ENCODE measurements at places on chromosomes 13 and 19.

DNA sequence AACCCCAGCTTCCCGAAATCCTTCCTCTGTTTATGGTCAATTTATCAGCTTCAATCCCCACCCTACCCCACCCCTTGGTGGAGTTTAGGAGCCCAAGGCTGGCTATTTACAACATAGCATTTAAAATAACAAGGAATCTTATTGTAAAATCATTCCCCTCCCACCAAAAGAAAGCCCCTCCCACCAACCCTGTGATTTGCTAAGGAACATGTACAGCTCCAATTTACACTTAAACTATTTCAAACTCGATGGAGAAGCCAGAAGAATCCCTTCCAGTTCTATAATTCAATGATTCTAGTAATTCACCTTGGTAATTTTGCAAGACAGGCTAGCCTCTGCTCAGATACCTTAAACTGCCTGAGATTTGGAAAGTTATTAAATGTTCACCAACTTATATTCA is 3.0 kb downstream of the LATS2 start:
- no peak for DNase-seq

GRCh38 chr13:79673310-79673992 is 192.5 kb downstream of the NDFIP2 start:
- no peak for DNase-seq

- DNase-seq: no peak
These were observed at the start of gene NPAS1 for GRCh38 chr19:47019431-47020041. Gene NPAS1 (plus strand): TSS chr19:47019837. CDS start chr19:47021048, 1,211 bp downstream.

DNA sequence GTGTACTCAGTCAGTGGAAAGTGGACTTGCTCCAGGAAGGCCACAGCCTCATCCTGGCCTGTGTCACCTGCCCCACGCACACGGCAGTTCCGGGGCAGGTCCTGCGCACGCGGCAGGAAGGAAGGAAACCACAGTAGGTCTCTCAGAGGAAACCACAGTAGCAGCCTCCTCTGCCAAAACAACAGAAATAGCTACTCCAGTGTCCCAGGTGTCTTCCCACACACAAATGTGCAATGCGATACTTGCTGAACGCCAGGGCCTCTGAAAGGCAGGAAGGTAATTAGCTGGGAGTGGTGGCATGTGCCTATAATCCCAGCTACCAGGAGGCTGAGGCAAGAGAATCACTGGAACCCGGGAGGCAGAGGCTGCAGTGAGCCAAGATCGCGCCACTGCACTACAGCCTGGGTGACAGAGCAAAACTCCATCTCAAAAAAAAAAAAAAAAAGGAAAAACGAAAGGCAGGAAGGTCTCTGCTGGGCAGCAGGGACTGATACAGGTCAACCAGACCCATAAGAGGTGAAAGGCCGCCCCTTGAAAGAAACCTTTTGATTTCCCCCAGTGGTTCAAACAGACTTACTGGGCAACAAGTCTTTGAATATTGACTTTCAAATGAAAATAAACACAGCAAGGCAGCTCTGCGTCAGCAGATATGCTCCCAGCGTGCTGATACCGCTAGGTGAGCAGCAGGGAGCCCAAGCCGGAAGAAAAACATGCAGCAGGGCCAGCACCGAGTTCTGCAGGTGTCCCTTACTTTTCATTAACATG is 49.5 kb downstream of the CRYL1 start:
- DNase-seq: peak; percentile 45

DNA sequence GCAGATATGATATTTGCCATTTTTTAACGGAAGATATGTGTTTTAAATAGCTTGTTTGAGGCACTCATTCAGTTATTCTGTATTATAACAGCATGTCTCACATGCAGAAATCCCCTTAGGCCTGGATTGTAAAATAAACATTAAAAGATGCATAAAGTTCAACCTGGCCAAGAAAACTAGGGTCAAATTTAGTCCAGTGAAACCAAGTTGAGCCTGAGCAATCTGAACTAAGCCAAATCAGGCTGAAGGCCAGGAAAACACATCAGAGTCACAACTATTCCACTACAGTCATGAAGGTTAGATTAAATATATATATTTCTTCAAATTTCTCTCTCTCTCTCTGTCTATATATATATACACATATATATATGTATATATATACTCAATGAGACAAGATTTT is 504.8 kb downstream of the SLITRK1 start:
- DNase-seq: no peak

- DNase-seq: no peak
These were observed 120.7 kb downstream of the RXFP2 start for GRCh38 chr13:31860002-31860401.

DNA sequence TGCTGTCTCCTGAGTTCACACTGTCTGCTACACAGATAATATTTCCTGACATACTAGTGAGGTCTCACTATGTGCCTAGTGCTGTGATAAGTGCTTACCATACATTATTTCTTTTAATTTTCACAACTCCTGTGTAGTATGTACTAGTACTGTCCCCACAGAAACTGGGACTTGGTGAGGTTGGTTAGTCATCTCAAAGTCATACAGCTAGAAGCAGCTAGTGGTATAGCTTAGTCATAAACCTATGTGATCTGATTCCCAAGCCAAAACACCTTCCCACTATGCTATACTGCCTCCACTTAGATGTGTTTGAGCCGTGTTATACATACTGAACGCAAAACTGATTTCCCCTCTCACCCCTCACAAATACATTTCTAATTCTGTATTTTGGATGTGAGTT is 10.5 kb downstream of the MTMR6 start:
- DNase-seq: no peak

DNA sequence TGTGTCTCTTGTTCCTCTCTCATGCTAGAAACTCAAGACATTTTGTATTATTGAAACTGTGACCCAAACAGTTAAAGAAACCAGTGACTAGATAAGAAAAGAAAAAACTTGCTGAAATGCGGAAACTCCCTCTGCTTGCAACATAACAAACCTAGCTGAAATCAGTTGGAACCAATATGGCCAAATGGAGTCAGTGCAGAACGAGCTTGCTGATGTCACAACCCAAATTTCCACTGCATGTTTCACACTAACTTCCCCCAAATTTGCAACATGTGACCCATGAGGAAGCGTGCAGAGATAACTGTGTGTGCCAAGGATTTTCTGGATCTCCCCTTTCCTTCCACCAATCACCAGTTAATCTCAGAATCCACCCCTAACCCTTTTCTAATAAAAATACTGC is 208.0 kb downstream of the DLEU7 start:
- no peak for DNase-seq

GRCh38 chr19:42269478-42270345 is 660 bp downstream of the CIC start:
- no peak for DNase-seq

GRCh38 chr13:24680258-24680920 is at the start of gene ATP12A:
Gene ATP12A (plus strand): TSS chr13:24680408. CDS start chr13:24680744, 336 bp downstream.
- DNase-seq: no peak

GRCh38 chr13:28267497-28267896 is 129.2 kb downstream of the PAN3 start:
- no peak for DNase-seq

GRCh38 chr13:32824061-32824460 is 192.2 kb upstream of the KL start:
- no peak for DNase-seq

GRCh38 chr19:42450314-42450934 is 7.7 kb upstream of the CXCL17 start:
- DNase-seq: peak; percentile 51

- no peak for DNase-seq
These were observed 3.1 kb upstream of the SOHLH2 start for GRCh38 chr13:36217456-36217855.

DNA sequence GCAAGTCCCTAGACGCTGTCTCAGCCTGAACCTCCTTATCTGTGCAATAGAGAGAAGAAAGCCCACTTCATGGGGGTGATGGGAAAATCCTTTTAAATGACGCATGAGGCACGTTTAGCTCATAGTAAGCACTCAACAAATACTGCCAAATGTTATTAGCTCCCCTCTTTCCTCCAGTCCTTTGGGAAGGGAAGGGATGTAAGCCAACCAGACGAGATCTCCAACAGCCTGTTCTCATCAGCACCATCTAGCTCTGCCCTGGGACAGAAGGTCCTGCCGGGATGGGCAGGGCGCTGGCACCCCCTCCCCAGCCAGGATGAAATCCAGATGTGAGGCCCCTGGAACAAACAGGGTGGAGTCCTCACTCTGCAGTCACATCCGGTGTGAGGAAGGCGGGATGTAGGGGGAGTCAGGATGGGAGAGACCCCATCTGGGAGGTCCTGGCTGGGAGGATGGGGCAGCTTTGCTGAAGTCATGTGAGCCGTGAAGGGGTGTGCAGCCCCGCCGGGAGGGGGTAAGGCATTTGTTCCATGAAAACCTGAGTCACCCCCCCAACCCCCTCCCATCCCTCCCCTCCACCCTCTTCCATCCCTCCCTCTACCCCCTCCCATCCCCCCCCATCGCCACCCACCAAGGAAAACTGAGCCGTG is 4.6 kb downstream of the S1PR2 start:
- DNase-seq: no peak

DNA sequence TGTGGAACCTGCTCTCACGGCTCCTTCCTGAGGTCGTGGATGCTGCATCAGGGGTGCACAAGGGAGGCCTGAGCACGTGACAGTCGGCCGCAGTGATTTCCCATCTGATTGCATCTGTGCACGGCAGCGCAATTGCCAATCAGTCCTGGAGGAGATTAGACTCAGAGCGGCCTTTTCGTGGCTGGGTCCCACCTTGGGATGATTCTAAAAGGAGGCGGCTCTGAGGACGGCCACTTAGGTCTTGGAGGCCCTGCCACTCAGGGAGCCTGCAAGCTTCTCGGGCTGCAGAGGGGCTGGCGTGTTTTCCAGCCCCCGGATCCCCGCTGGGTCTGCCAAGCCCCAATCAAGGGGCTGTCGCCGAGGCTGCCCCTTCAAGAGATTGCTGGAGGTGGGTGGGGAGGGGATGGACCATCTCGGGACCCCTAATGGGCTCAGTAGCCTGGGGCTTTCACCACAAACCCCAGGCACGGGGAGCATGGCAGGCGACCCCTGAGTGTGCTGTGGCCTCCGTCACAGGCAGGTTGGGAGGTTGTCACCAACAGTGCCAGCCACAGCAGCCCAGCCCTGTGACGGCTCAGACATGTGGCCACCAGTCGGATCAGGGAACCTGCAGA is 51.6 kb downstream of the SOX1 start:
- DNase-seq: no peak

- no peak for DNase-seq
These were observed 20.9 kb downstream of the C19orf12 start for GRCh38 chr19:29694161-29694560.

GRCh38 chr13:75760131-75761021 is 124.2 kb downstream of the LMO7 start:
- DNase-seq: no peak

- no peak for DNase-seq
These were observed 12.5 kb downstream of the DCAF15 start for GRCh38 chr19:13964776-13965175.

- no peak for DNase-seq
These were observed 36.1 kb downstream of the ZSWIM9 start for GRCh38 chr19:48206397-48207093.

GRCh38 chr13:98664047-98664446 is 87.1 kb upstream of the STK24 start:
- DNase-seq: no peak

GRCh38 chr13:91721413-91721812 is 323.0 kb downstream of the GPC5 start:
- DNase-seq: no peak

DNA sequence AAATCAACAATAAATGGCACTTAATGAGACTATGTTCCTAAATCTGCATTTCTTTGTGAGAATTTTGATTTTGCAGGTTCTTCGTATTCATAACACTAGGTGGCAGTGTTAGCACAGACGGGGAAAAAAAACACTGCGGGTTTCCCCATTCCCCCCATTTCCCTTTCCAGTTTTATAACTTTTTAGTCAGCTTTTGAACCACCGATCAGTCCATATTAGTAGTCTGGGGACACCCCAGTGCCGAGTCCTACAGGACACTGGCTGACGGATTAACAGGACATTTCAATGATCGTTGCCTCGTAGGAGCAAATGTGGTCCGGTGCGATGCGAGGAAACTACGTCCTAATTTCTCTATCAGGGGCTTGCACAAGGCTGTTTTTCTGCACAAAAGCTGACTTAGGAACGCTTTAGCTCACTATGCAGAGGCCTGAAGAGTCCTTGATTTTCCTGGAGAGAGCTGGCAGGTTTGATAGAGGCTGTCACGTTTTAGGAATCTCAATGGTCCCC is 234.3 kb downstream of the LMO7 start:
- DNase-seq: no peak

DNA sequence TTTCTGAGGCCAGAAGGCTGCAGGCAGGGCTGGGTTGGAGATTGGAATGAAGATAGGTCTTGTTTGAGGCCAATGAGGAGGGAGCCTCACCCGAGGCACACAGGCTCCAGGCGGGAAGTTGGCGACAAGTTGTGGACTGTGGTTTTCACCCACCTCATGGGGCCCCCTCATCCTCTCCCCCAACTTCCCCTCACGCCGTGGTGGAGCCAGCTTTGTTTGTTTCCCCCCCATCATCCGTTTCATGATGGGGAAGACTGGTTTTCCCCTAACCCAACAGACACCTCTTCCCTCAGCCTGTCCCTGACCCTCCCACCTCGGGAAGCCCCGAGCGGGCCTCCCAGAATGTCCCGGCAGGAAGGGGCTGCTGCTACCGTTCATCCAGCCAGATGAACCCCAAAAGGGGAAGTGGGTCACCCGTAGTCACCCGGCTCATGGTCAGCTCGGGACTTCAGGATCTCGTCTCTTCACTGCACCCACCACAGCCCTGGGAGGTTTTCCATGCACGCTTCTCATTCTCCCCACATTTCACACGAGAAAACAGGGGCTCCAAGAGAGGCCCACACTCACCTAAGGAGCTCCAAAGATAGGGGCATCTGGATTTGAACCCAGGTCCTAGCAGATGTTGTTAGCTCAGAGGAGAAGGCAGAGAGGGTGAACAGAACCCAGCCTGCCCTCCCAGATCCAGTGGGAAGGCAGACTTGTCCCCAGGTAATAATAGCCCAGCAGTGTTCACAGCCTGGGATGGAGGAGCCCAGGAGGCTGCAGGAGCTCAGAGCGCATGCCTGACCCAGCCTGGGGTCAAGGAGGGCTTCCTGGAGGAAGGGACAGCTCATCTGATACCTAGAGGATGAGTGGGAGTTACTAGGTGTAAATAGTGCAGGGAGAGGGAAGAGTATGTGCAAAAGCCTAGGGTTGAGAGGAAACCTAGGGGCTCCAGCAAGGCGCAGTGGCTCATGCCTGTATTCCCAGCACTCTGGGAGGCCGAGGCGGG is 23.5 kb downstream of the CEACAM16 start:
- no peak for DNase-seq
